ENCODE measurements at places on chromosomes 5 and 9. TPM values are rescaled to one million over a fixed set of nuclear protein-coding genes. Genes with fewer than 3 reads are reported as not detected.
A peak's percentile ranks its signal among the peaks of the same experiment; 100 is the strongest.

DNA sequence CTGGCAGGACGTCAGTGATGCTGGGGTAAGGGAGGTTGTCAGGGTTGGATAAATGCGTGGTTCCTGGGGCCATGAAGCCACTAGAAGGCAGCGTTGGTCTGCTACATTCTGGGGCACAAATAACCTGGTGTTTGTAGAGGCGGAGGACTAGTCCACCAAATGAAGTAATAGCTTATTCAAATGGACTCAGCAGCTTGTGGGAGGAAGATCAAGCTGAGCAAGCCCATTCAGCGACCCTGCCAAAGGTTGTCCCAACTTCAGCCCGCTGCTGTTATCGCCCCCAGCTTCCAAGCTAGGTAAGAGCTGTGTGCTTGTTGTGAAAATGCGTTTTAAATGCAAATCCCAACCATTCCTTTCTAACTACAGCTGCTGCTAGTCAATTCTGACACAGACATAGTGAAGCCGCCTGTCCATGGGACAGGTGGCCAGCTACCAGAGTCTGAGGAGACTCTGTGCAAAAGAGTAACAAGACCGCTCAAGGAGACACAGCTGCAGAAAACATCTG, 7.6 kb upstream of the FAM240B start:
- H3K27me3 ChIP-seq, result no peaks in the 10 kb centered on the region
- H3K27ac ChIP-seq, result no peak overlapping the region
- H3K36me3 ChIP-seq, result no peaks in the 10 kb centered on the region
- H3K4me3 ChIP-seq, result no peak overlapping the region
- DNase-seq, result no peak

GRCh38 chr9:31032206-31032605, 1352.2 kb upstream of the ACO1 start:
- no peak overlapping the region for H3K4me3 ChIP-seq
- no peaks in the 10 kb centered on the region for H3K27me3 ChIP-seq
- H3K36me3 ChIP-seq, result no peaks in the 10 kb centered on the region
- H3K27ac ChIP-seq, result no peak overlapping the region
- no peak for DNase-seq

Gene SEMA5A
- 55.3 TPM for total RNA-seq

DNA sequence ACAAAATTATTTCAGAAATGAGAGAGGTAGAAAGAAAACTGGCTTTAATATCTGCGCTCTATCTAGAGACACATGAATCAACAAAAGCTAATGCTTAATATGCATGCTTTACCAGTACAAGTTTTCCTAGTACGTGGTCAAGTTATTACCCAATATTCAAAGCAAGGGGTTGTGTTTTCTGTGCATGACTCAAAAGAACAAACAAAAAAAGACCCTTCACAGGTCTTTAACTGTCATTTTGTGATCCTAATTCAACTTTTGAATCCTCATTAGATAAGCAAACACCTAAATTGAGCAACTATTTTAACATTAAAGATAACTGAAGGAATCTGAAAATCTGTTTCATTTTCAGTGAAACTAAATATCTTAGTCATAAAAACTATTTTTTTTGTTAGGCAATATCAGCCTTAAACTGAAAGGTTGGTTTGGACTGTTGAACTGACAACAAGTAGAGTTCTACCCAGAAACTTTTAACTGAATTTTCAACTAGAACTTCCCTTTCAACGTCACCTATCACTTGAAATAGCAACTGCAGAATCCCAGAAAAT, 12.5 kb downstream of the ST8SIA4 start:
- DNase-seq, result no peak
- H3K4me3 ChIP-seq, result peak overlapping the region; percentile 30
- H3K27ac ChIP-seq, result peak overlapping the region; percentile 71
- no peaks in the 10 kb centered on the region for H3K36me3 ChIP-seq
- no peaks in the 10 kb centered on the region for H3K4me1 ChIP-seq
- H3K27me3 ChIP-seq, result no peaks in the 10 kb centered on the region

GRCh38 chr9:129009584-129010141, 18.5 kb downstream of the SH3GLB2 start:
- no peak for DNase-seq
- no peak overlapping the region for H3K27ac ChIP-seq
- H3K27me3 ChIP-seq, result no peaks in the 10 kb centered on the region
- H3K36me3 ChIP-seq, result peaks cover 20% of the 10 kb centered on the region
- peaks cover 11% of the 10 kb centered on the region for H3K4me1 ChIP-seq

- no peak overlapping the region for H3K4me3 ChIP-seq
- H3K27me3 ChIP-seq, result no peaks in the 10 kb centered on the region
- no peaks in the 10 kb centered on the region for H3K4me1 ChIP-seq
- H3K27ac ChIP-seq, result no peak overlapping the region
Measured at GRCh38 chr9:99264070-99264680, 42.1 kb downstream of the SEC61B start.

Gene PPIP5K2
- total RNA-seq, result 40.0 TPM

All from tibial nerve (tissue), 4 donors.